Activated CD4-positive, alpha-beta T cell treated with anti-CD3 and anti-CD28 coated beads, Interleukin-2, amount 10 ng/mL, durations not matched to agents 7 days and 5 days (primary cell): ENCODE measurements at places on chromosomes 4 and X. TPM values are rescaled to one million over a fixed set of nuclear protein-coding genes. Genes with fewer than 3 reads are reported as not detected.

DNA sequence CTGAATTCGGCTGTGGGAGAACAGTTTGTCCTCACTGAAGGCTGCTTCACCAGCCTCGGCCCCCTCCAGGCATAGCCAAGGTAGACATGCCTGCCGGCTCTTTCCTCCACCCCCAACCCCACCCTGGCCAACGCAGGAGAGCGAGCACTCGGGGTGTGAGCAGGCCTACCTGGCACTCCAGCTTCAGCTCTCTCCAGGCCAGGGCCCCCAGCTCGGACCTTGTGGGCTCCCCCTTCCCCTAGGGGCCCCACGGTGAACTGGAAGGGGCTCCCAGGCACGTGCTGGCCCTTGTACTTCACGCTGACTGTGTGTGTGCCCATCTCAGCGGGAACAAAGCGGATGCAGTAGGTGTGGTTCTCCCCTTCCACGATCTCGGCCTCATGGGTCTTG, 22.4 kb downstream of the FLNA start:
- no peak overlapping the region for H3K4me3 ChIP-seq
- peak overlapping the region; percentile 69 for H3K27ac ChIP-seq
- DNase-seq = no peak
- H3K4me1 ChIP-seq = peaks cover 60% of the 10 kb centered on the region
- peaks cover 20% of the 10 kb centered on the region for H3K36me3 ChIP-seq

NUDT9 gene
- 11.7 TPM for total RNA-seq

SLC38A5 gene
- total RNA-seq = 78.3 TPM

DNA sequence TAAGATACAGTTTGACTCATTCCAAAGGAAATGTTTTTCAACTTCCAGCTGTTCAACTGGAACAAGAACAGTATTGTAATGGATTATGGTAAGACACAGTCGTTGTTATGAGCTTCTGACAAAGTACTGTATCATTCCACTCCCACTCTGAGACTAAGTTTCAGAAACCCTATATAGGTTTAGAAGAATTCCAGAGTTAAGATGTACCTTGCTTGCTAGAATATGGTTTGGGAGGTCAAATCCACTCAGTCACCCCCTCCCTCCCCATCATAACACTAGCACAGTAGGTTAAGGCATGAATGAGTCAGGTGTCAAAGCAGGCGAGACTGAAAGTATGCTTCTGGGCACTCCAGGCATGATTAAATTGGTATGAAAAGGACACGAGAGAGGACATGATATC, 339.7 kb downstream of the DMD start:
- no peaks in the 10 kb centered on the region for H3K36me3 ChIP-seq
- no peaks in the 10 kb centered on the region for H3K27me3 ChIP-seq
- H3K4me3 ChIP-seq = no peak overlapping the region
- no peak for DNase-seq
- no peaks in the 10 kb centered on the region for H3K4me1 ChIP-seq
